ENCODE measurements at places on chromosomes 2 and 18. TPM values are rescaled to one million over a fixed set of nuclear protein-coding genes. Genes with fewer than 3 reads are reported as not detected.

ZNF804A gene
- 2.3 TPM for total RNA-seq

SLC9A2 gene
- not detected for total RNA-seq

ADNP2 gene
- 19.7 TPM for total RNA-seq

MC4R gene
- not detected for total RNA-seq

ZSWIM2 gene
- total RNA-seq, result not detected

- H3K4me3 ChIP-seq, result no peak overlapping the region
- peaks cover 9% of the 10 kb centered on the region for H3K27me3 ChIP-seq
- no peaks in the 10 kb centered on the region for H3K36me3 ChIP-seq
- DNase-seq, result no peak
- no peaks in the 10 kb centered on the region for H3K4me1 ChIP-seq
- no peak overlapping the region for H3K27ac ChIP-seq
Measured at GRCh38 chr2:108351889-108352288, 25.9 kb upstream of the SULT1C4 start.

ADD2 gene
- 15.4 TPM for total RNA-seq

WNT6 gene
- 0.89 TPM for total RNA-seq

DNA sequence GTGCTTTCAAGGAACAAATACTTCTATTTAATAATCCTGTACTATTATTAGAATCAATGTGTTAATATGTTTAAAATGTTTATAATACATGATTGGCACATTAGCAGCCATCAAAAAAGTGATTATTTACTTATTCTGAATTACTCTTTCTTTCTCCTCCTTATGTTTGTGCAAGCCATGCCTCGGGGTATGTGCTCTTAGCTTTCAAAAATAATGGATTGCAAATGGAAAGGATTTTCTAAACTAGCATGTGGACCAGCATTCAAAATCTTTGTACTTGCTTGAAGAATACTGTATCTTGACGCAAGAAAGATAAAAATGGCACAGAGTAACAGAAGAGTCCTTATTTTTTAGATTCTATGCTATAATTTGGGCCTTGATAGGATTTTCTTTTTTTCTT lies 156.5 kb downstream of the CDH7 start:
- H3K4me3 ChIP-seq, result no peak overlapping the region
- H3K27ac ChIP-seq, result no peak overlapping the region
- H3K27me3 ChIP-seq, result no peaks in the 10 kb centered on the region

DNA sequence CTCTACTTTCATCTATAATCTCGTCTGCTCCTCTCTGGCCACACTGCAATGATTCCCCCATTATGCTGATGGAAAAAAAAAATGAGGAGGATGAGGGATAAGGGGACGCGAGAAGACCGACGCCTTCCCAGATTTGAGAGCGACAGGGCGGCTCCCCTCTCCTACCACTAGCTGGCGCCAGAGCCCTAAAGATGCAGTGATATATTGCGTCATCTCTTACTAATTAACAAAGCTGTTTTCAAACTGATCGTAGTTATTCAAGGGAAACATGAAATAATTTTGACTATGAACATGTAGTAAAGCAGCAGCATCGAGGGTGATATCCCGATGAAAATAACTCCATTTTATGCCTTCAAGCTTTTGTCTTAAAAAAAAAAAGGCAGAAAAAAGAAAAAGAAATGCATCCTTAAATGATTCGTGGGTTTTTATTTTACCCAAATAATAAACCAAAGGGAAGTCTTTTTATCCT lies 48.0 kb upstream of the HNRNPA3 start:
- peaks cover 5% of the 10 kb centered on the region for H3K4me1 ChIP-seq
- peak; percentile 65 for DNase-seq
- no peaks in the 10 kb centered on the region for H3K36me3 ChIP-seq
- no peak overlapping the region for H3K27ac ChIP-seq
- H3K4me3 ChIP-seq, result no peak overlapping the region

KCNK3 gene
- total RNA-seq, result not detected

DNA sequence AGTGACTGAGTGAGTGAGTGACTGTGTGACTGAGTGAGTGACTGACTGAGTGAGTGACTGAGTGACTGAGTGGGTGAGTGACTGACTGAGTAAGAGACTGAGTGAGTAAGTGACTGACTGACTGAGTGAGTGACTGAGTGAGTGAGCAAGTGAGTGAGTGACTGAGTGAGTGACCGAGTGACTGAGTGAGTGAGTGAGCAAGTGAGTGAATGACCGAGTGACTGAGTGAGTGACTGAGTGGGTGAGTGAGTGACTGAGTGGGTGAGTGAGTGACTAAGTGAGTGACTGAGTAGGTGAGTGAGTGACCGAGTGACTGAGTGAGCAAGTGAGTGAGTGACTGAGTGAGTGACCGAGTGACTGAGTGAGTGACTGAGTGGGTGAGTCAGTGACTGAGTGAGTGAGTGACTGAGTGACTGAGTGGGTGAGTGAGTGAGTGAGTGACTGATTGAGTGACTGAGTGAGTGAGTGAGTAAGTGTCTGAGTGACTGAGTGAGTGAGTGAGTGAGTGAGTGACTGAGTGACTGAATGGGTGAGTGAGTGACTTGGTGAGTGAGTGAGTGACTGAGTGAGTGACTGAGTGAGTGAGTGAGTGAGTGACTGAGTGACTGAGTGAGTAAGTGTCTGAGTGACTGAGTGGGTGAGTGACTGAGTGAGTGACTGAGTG lies 13.3 kb downstream of the MAL start:
- H3K27ac ChIP-seq, result no peak overlapping the region
- H3K4me3 ChIP-seq, result no peak overlapping the region
- H3K4me1 ChIP-seq, result no peaks in the 10 kb centered on the region
- no peaks in the 10 kb centered on the region for H3K36me3 ChIP-seq

E2F6 gene
- total RNA-seq, result 11.8 TPM

DNA sequence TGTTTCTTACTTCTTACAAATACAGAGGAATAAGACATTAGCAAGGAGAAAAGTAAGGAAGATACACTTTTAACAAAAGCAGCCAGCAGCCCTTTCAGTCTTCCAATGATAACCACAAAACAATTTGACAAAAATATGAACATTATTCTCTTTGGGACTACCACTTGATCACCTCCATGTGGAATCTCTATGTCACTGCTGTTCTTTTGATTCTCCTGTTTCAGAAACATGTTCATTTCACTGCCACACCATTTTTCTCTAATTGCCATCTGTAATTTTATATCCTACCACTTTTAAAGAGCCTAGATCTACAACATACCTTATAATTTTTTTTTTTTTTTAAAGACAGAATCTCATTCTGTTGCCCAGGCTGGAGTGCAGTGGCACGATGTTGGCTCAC lies 10.9 kb downstream of the INO80D start:
- H3K4me1 ChIP-seq, result peaks cover 46% of the 10 kb centered on the region
- H3K36me3 ChIP-seq, result peaks cover 15% of the 10 kb centered on the region
- no peak overlapping the region for H3K27ac ChIP-seq

DNA sequence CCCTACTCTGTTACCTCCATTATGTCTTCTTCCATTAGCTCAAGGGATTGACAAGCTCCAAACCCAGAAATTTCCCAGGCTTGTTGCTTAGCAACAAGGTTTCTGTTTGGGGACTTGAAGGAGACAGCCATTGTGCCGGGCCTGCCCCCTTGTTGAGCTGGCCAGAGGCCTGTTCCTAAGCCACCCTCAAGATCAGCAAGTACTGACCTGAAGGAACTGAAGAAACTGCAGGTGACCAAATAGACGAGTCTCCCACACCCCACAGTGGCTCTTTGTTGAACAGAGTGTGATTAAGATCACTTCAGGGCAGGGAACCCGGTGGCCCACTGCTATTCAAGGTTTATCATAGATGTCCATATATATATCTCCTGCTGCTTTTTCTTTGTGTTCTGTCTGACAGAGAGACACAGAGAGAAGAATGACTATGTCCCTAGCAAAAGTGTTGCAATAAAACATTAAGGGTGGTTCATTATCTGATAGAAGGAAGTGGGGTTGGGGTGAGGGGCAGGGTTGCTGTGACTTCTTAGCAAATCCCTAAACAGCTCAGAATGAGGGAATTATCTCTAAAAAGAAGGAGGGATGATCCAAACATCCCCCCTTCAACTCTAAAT lies 69.2 kb downstream of the RNF144A start:
- H3K27me3 ChIP-seq, result peaks cover 3% of the 10 kb centered on the region
- H3K36me3 ChIP-seq, result peaks cover 3% of the 10 kb centered on the region
- DNase-seq, result no peak
- H3K27ac ChIP-seq, result no peak overlapping the region
- peaks cover 2% of the 10 kb centered on the region for H3K4me1 ChIP-seq
- no peak overlapping the region for H3K4me3 ChIP-seq

DNA sequence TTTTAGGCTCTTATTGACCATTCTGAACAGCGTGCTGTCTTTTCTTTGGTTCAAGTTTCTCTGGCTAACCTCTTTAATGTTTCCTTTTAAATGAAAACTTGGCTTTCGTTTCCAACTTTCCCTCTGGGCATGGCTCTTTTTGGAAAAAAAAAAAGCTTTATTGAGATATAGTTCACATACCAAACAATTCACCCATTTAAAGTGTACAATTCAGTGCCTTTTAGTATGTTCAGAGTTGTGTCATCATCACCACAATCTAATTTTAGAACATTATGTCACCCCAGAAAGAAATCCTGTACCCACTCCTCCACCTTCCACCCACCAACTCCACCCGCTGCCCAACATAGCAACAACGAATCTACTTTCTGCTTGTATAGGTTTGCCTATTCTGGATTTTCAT lies 322.4 kb downstream of the ADCYAP1 start:
- H3K36me3 ChIP-seq, result no peaks in the 10 kb centered on the region
- no peaks in the 10 kb centered on the region for H3K27me3 ChIP-seq
- H3K4me3 ChIP-seq, result no peak overlapping the region

GRCh38 chr2:33709951-33710350 lies 110.9 kb upstream of the FAM98A start:
- H3K36me3 ChIP-seq, result no peaks in the 10 kb centered on the region
- no peak overlapping the region for H3K27ac ChIP-seq
- no peaks in the 10 kb centered on the region for H3K27me3 ChIP-seq
- DNase-seq, result no peak
- H3K4me3 ChIP-seq, result no peak overlapping the region

IL36A gene
- total RNA-seq, result not detected

- H3K36me3 ChIP-seq, result peaks cover 55% of the 10 kb centered on the region
- DNase-seq, result no peak
- H3K27ac ChIP-seq, result peak overlapping the region; percentile 12
- peaks cover 30% of the 10 kb centered on the region for H3K4me1 ChIP-seq
- no peak overlapping the region for H3K4me3 ChIP-seq
- H3K27me3 ChIP-seq, result no peaks in the 10 kb centered on the region
Measured at GRCh38 chr18:57640236-57640635, 18.6 kb upstream of the NARS1 start.

- H3K4me1 ChIP-seq, result no peaks in the 10 kb centered on the region
- H3K27me3 ChIP-seq, result peaks cover 14% of the 10 kb centered on the region
- no peak overlapping the region for H3K27ac ChIP-seq
- no peak overlapping the region for H3K4me3 ChIP-seq
Measured at GRCh38 chr2:45273412-45274249, 264.4 kb upstream of the SIX2 start.

DSC3 gene
- not detected for total RNA-seq

GRCh38 chr18:33745151-33745795 lies 167.3 kb downstream of the ASXL3 start:
- no peak overlapping the region for H3K4me3 ChIP-seq
- no peak overlapping the region for H3K27ac ChIP-seq
- H3K36me3 ChIP-seq, result no peaks in the 10 kb centered on the region
- no peaks in the 10 kb centered on the region for H3K4me1 ChIP-seq
- no peaks in the 10 kb centered on the region for H3K27me3 ChIP-seq

- H3K4me3 ChIP-seq, result peak overlapping the region; percentile 56
- H3K36me3 ChIP-seq, result no peaks in the 10 kb centered on the region
- H3K27me3 ChIP-seq, result no peaks in the 10 kb centered on the region
- no peak for DNase-seq
- no peak overlapping the region for H3K27ac ChIP-seq
- H3K4me1 ChIP-seq, result peaks cover 14% of the 10 kb centered on the region
Measured at GRCh38 chr18:62651276-62652056, 63.9 kb upstream of the PHLPP1 start.

DNA sequence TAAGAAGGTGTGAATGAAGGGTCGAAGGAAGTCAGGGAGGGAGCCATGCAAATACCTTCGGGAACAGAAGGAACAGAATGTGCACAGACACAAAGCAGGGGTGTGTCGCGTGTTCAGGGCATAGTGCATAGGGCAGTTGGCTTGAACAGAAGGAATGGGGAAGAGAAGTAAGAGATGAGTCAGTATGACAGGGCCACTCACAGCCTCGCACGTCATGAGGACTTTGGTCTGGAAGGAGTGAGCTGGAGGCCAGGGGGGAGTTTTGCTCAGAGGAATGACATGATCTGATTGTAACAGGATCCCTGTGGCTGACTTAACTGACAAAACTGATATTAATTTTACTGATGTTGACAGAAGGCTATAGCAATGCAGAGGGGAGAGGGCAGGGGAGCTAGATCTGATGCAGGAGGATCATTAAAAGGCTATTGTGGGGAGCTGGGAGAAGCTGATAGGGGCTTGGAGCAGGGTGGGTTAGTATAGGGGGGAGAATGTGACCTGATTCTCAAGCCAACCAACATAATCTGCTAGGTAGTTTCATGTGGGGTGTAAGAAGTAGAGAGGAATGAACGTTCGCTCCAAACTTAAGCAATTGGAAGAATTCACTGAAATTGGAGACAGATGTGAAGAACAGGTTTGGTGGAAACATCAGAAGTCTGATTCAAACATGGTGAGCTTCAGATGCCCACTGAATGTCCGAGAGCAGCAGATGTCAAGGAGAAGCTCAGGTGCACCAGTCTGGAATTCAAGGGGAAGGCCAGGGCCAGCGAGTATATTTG lies 60.4 kb upstream of the COPS8 start:
- H3K4me1 ChIP-seq, result no peaks in the 10 kb centered on the region
- no peak overlapping the region for H3K4me3 ChIP-seq
- peaks cover 6% of the 10 kb centered on the region for H3K27me3 ChIP-seq

DNA sequence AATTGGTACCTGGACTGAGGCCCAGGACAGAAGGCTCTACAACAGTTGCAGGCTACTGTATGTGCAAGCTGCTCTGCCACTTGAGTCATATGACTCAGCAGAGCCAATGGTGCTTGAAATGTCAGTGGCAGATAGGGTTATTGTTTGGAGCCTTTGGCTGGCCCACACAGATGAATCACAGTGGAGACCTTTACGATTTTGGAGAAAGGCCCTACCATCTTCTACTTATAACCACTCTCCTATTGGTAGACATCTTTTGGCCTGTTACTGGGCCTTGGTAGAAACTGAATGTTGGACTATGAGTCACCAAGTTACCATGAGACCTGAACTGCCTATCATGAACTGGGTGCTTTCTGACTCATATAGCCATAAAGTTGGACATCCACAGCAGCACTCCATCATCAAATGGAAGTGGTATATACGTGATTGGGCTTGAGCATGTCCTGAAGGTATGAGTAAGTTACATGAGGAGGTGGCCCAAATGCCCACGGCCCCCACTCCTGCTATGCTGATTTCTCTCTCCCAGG lies 88.9 kb upstream of the NRXN1 start:
- H3K4me1 ChIP-seq, result no peaks in the 10 kb centered on the region
- H3K27me3 ChIP-seq, result no peaks in the 10 kb centered on the region
- no peak for DNase-seq
- no peak overlapping the region for H3K4me3 ChIP-seq
- no peak overlapping the region for H3K27ac ChIP-seq

PAX8 gene
- 0.39 TPM for total RNA-seq

GRCh38 chr2:68908392-68908970 lies 37.3 kb upstream of the BMP10 start:
- peak; percentile 57 for DNase-seq
- peak overlapping the region; percentile 29 for H3K4me3 ChIP-seq
- peak overlapping the region; percentile 92 for H3K27ac ChIP-seq
- H3K36me3 ChIP-seq, result no peaks in the 10 kb centered on the region
- H3K4me1 ChIP-seq, result peaks cover 38% of the 10 kb centered on the region
